ENCODE measurements at places on chromosomes 6 and 20.

- DNase-seq, result no peak
Observed at GRCh38 chr6:15063253-15063853, 182.5 kb upstream of the JARID2 start.

DNA sequence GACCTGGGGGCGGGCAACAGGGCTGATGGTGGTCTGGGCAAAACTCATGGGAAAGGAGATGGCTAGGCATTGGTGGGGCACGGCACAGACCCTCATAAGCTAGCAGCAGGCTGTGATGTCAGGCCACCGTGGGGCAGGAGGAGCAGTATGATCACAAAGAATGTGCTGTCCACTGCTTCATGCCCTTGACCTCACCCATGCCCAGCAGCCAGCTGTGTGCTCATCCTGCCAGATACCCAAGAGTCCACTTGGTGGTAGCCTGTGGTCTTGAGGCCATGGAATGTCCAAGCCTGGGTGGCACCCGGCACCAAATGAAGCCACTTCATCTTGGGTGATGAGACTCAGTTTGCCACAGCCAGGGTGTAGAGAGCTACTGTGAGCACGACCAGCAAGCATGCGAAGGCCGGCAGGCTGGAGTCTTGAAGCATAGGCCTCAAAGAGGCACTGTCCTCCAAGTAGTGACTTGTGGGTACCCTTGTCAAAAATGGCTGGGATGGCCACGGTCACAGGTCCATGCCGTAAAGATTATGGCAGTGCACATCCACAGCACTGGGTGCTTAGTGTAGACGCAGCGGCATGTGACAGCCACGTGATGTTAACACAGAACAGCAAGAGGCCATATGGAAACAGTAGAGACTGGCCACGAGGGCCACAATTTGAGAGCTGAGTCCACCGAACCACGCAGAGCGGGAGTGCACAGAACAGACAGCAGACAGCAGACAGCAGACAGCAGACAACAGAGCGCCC, 19.0 kb downstream of the PLAGL2 start:
- DNase-seq, result no peak

GRCh38 chr6:37516920-37517405, 17.3 kb upstream of the CCDC167 start:
- DNase-seq, result no peak

DNA sequence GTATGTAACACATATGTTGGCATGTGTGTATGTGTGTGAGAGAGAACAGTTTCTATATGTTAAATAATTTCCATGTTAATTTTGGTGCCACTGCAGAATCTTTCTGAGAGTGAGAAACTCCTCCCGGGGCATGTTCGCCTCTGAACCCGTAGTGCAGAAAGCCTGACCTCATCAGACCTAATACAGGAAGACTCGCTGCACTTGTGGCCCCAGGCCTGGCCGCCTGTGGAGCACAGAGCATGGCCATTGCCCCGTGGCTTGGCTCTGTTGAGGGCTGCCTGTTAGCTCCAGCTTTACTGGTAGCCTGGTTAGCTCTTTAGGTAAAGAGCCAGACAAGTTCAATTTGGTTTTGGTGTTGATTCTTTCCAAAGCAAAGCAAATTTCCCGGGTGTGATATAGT, 25.5 kb downstream of the FARS2 start:
- no peak for DNase-seq

DNA sequence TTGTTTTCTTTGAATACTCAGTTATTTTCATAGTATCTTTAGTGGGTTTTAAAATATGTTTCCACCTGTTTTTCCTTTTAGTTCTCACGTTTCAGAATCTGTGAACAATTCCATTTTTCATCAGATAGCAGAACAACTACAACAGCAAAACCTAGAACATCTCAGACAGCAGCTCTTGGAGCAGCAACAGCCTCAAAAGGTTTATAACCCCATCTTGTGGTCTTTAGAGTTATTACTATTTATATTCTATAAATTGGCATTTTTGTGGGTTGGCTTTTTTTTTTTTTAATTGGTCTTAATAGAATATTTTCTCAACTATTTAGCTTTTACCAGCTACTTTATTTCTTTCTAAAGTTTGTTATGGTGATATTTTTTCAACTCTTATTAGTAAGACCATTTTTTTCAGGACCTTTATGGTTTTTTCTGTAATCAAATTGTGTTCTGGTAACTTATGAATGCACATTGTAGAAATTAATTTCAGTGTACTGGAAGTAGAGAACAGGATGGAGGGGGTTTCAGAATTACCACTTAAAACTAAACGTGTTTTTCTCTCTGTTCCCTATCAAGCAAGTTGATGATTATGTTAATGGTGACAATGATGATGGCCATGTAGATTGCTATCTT, 72.2 kb downstream of the SCAF8 start:
- peak; percentile 2 for DNase-seq
